ENCODE measurements at places on chromosomes 4 and X.

DNA sequence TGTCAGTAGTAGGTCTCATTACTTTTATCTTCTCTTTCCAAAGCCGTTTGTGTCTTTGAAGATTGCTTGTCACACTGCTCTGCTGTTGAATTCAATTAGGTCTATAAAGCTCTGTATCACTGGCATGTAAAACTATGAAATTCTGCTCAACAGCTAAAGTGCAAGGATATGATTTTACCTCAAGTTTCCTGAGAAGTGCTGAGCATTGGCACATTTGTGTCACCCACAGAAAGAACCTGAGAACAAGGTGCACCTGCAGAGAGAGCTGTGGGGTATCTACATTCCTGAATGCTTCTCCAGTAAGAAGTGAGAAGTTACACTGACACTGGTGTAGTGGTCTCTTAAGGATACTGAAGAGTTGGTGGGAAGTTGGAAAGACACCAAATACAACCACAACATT is 274.0 kb downstream of the INPP4B start:
- DNase-seq, result no peak

DNA sequence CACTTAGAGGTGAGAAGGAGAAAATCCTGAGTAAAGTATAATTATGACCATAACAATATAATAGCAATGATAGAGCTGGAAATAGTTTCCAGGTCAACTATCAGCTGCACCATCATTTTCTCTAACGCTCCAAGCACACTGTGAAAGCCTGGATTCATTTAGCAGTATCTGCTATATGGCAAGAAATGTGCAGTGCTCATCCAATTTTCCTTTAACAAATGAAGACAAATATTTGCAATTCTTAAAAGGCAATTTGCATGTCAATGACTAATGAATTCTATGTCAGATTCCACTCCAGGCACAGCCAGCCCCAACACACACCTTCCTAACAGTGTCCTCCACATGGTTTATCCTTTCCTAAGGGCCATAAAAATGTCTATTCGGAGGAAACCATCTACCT is 12.7 kb downstream of the PRSS12 start:
- DNase-seq, result no peak

DNA sequence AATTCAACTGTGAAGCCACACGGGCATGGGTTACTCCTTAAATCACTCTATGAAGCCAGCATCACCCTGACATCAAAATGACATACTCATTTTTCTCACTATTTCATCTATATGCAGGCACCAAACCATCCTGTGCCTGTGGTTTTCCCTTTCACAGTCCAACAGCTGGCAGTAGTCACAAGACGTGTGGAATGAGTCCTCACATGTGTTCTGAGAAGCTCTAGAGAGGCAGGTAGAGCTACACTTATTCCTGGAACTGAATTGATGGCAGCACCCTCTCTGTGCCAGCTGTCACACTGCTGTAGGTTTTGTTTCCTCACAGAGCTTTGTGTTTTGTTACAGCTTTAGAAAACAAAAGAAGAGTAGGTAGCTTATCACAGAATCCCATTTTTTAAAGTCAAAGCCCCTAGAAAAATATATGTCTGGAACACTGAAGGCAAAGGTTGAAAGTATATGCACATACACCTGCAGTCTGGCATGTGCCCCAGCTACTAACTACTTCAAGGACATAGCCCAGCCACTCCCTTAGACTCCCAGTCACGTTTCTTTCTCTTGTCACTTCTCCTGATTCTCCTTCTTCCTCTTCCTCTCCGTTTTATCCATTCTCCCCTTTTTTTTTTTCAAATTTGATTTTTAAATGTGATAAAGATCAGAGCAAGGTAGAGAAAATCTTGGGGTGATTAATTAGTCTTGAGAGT is 107.1 kb downstream of the ANXA10 start:
- DNase-seq, result no peak

GRCh38 chr4:62194342-62194741 is 994.2 kb downstream of the ADGRL3 start:
- no peak for DNase-seq

GRCh38 chr4:127015667-127016117 is 617.1 kb upstream of the INTU start:
- DNase-seq, result no peak

DNA sequence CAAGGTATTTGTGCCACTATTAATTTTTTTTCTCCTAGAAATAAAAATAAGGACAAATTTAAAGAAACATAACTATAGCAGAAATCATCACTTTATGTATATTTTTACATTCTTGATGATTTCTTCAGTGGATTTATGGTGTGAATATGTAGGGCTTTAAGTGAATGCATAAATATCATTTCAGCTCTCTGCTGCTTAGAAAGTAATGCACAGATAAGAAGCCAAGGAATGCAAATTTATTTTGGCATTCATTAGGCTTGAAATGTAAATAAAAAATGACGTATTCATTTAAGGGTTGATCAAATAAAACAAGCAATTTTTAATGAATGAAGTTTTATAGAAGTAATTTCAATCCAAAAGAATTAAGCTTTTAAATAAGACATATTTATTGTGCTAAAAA is 66.3 kb downstream of the NFKB1 start:
- DNase-seq, result no peak

DNA sequence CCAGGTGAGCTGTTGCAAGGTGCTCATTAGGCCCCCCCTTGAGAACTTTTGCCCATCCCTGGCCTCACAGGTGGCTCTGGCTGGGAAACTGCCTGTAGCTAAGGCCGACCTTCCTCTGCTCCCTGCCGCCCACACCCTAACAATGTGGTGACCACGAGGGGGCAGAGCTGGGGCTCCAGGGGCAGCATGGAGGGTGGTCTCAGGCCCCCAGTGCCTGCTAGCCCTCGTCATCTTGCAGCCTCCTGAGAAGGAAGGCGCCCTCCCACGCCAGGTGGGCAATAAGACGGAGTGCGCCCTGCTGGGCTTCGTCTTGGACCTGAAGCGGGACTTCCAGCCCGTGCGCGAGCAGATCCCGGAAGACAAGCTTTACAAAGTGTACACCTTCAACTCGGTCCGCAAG is 32.4 kb downstream of the ATP2B3 start:
- no peak for DNase-seq

- no peak for DNase-seq
These were observed 95.5 kb downstream of the MXRA5 start for GRCh38 chrX:3250966-3251365.

DNA sequence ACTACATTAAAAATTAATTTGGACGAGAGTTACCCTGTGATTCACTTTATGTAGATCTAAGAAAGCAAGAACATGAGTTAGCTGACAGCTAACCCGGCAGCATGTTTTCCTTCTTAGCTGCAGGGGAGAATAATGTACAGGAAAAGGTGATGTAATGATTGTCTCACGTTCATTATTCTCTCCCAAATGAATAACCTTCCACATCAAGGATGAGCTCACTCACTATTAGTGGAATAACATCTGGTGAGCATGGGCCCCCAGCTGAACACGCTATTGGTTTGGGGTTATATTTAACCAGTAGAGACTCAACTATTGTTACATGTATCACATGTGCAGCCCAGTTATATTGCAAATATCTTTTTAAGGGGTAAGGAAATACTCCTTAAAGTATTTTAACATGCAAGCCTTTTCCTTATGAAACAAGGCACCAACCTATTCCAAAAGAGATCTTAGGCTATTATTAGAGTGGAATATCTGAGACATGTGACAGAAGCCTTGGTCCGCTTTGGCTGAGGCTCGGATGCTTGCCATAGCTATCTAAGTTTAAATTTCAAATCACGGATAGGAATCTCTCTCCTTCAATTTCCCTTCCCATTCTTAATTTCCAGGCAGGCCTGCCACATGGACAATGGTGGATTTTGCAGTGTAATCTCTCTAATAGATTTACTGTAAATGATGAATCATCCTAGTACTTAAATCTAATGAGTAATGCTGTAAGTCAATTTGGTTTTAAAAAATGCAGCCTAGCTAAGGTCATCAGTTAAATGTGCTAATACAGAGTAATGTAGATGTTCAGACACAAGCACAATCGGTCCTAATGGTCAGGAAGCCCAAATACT is 99.0 kb upstream of the OTUD4 start:
- DNase-seq, result no peak

GRCh38 chr4:6354119-6354518 is 84.5 kb downstream of the WFS1 start:
- no peak for DNase-seq

GRCh38 chr4:146844761-146845160 is 100.9 kb downstream of the TTC29 start:
- DNase-seq, result no peak

GRCh38 chr4:108431986-108432385 is 188.4 kb upstream of the RPL34 start:
- DNase-seq, result no peak

DNA sequence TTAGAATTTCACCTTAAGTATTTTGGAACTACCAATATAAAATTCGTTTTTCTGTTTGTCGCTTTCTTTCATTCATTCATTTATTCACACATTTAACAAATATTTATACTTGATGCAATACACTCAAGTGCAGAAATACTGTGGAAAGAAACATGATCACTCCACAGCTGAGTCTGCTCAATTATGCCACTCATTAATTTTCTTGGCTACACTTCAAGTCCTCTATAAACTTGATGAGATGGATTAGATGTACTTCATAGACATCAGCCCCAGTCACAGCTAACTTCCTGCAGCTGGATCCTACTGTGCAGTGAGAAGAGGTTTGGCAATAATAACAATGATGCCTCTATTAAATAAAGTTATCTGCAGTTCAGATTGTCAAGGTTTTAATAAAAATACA is 208.1 kb downstream of the PDGFC start:
- DNase-seq, result no peak

DNA sequence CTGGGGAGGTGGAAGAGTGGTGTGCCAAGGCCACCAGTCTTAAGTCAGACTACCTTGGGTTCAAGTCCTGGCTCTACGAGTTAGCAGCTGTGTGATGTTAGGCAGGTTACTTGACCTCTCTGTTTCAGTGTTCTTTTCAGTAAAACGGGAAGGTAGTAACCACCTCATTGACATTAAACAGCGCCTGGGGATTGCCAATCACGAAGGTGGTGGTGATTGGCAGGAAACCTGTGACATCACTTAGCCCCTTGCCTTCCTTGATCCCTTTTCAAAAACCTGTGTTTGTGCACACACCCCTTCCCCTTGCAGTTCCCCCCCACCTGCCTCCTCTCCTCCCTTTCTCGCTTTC is 7.6 kb downstream of the KLF3 start:
- no peak for DNase-seq

DNA sequence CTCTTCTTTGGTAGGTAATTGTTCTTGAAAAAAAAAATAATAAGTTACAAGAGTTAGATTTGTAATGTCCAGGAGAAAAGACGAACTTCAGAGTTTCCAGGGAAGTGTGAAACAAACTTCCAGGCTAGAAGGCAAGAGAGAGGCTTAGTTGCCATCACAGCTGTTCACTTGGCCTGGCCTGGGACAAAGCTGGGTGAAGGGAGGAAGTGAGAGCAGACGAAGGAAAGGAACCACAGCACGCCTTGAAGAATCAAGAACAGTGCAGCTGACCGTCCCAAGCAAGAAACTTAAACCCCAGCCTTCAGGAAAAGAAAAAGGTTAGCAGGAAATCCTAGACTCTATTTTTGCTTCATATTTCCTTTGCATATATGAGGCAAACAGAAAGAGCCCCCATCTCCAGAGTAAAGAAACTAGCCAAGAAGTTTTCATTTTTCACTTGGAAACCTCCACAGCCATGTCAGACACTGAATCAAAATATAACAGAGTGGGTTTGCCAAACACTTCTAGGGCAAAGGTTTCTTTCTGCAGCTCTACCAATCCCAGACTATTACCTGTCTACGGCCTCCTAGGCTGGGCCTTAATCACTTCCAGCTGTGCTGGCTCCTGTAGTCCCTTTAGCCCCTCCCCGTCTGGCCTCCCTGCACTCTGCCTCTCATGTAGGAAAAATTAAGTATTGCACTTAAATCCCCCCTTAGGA is 209.6 kb downstream of the SPATA18 start:
- DNase-seq, result no peak

DNA sequence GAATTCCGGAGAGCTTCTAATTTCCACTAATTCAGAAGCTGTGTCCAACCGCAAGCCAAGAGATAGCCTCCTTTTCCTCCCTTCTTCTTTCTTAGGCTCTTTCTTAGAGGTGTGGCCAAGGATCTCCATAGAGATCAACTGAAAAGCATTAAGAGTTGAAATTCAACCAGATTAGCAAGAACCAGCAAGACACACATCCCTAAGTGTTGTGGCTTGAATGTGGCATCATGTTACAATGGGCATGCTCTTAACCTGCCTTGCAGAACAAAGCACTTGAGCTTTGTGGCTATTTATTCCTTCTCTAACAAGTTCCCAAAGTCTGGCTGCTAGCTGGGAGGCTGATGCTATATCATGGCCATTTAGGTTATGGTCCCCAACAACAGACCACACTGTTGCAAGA is 10.4 kb downstream of the ANOS1 start:
- DNase-seq, result no peak

DNA sequence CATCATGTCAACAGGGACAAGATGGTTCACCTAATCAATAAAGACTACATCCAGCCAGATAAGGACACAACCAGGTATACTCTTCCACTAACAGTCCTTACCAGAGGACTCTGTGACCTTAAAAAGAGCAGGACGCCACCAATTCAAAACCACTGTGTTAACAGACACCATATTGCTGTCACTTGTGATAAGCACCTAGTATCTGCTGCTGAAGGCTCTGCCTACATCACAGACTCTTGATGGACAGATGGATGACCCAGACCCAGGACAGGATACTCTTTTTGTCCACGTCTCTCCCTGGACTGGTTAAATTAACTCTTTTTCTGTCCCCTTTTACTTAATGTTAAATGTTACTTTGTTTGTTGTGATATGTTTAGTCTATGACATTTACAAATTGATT is 586.2 kb upstream of the AGA start:
- DNase-seq, result no peak

GRCh38 chr4:182752158-182752910 is 164.9 kb downstream of the DCTD start:
- DNase-seq, result no peak

GRCh38 chrX:11439846-11440245 is 146.6 kb downstream of the AMELX start:
- no peak for DNase-seq

DNA sequence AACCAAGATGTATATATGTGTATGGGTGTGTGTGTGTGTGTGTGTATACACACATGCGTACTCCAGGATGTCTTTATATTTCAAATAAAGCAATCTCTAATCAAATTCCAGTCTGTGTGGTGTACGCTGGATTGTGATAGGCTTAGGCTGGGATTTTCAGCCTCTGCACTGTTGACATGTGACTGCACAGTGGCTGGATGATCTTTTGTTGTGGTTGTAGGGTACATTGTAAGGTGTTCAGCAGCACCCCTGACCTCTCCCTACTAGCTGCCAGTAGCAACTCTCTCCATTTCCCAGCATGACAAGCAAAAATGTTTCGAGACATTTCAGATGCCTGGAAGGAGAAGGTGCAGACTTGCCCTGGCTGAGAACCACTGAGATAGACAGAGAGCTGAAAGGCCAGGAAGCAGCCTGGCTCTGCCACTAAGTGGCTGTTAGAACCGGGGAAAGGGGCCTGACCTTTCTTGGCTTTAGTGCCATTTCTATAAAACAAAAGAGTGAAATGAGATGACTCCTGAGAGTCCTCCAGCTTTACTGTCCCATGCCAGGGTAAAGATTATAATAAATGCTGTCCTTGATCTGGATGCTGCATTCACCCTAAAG is 10.5 kb downstream of the PGM2 start:
- no peak for DNase-seq

Data from activated CD8-positive, alpha-beta memory T cell treated with anti-CD3 and anti-CD28 coated beads for 1 hour (primary cell).